ENCODE measurements at places on chromosomes 3 and 15.

GRCh38 chr3:47856669-47857068 lies 53.7 kb downstream of the DHX30 start:
- no peak for DNase-seq

DNA sequence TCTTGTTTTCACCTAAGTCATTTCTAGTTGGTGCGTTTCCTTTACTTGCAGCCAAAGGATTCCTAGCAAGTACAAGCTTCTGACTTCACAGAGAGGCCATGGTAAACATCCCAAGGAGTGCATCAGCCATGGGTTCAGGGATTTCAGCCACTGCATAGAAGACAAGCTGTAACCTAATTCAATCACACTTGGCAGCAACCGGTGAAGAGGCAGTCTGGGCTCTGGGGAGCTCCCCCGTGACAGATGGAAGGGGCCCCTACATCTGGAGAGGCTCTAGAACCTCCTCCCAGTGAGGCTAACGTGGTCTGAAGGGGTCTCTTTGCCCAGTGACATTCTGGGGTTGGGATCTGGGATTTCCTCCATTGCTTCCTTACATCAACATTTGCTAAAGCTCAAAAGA lies 8.4 kb upstream of the SNRPA1 start:
- no peak for DNase-seq

- no peak for DNase-seq
These were observed 64.2 kb upstream of the CHL1 start for GRCh38 chr3:132378-132777.

- DNase-seq, result no peak
These were observed 59.2 kb downstream of the SYNM start for GRCh38 chr15:99164119-99164518.

DNA sequence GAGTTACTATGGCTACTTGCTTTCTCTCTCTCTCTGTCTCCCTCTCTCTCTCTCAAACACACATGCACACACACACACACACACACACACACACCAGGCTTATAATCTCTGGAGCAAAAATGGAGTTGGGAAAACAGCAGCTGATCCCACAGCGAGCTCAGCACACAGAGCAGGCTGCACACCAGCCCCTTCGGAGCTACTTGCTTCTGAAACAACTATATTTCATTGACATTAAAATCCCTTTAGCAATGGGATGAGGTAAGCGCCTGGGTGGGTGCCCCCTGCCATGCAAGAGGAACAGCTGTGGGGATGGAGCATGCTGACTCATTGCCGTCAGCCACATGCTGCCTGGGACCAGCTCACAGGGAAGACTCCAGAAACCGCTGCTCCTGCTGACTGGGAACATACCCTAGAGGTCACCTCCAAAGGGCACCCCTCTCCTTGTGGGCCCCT lies 45.7 kb downstream of the B3GNT5 start:
- DNase-seq, result peak; percentile 82

DNA sequence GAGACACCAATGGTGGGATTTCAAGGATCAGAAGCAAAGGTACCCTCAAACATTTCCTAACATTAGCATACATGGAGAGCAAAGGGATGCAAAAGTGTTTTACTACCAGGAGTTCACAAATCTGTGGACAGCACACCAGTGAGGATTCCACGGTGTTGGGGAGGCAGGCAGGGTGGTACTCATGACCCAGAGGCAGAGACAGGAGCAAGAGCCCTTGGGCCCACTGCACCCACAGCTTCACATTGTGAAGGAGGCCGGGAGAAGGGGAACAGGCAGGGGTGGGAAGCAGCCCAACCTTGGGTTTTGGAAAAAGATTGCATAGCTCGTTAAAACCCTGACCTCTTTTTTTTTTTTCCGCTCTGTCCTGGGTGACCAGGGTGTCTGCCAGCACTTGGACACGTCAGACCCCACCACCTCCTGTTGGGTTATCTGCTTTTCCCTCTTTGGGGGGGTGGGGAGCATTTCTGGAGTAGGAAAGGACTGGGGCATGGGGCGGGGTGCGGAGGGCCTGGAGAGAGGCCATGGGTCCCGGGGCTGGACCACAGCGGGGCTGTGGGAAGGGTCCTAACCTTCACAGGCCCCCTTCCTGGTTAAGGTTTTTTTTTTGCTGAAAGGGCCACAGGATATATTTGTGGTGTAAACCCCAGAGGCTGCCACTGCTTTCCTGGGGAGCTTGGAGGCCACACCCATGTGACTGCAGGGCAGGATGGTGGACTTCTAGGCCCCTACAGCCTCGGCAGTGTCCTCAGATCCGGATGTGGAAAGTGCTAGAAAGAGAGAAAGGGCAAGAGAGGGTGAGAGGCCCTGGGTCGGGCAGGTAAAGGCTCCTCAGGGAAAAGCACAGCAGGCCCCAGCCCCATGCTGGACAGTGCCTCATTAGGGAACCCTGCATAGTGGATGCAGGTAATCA lies 12.5 kb downstream of the SH2D7 start:
- DNase-seq, result no peak

GRCh38 chr3:197339841-197340520 lies 41.6 kb upstream of the DLG1 start:
- DNase-seq, result peak; percentile 87

GRCh38 chr3:139327231-139327630 lies 16.6 kb upstream of the MRPS22 start:
- no peak for DNase-seq
